Heart left ventricle (tissue), 16 donors: ENCODE measurements at places on chromosomes 11 and 22.
A peak's percentile ranks its signal among the peaks of the same experiment; 100 is the strongest.

DNA sequence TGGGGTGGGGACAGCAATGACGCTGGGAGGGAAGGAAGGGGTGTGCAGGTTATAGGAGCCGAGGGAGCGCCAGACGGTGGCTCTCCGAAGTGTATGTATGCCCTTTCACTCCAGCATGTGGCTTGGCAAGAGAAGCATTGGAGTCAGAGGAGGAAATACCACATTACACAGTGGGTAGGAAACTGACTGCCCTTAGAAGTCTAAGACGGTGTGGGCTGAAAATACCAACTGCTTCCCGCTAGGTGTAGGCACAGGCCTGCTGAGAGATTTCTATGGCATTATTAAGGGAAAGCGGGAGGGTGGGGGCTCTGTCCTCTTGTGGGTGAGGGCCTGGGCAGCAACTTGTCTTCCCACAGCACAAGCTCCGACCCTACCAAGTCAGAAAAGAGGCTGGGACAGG, 44.7 kb downstream of the CACNG2 start:
- no peak for DNase-seq

GRCh38 chr11:62850911-62851806, 11.8 kb upstream of the WDR74 start:
- no peak for DNase-seq

GRCh38 chr11:108112057-108112456, 9.3 kb upstream of the ACAT1 start:
- no peak for DNase-seq

GRCh38 chr22:32271389-32271788, 16.2 kb upstream of the SLC5A4 start:
- DNase-seq: no peak

- no peak for DNase-seq
Observed at GRCh38 chr11:88538098-88538497, 200.6 kb upstream of the CTSC start.

DNA sequence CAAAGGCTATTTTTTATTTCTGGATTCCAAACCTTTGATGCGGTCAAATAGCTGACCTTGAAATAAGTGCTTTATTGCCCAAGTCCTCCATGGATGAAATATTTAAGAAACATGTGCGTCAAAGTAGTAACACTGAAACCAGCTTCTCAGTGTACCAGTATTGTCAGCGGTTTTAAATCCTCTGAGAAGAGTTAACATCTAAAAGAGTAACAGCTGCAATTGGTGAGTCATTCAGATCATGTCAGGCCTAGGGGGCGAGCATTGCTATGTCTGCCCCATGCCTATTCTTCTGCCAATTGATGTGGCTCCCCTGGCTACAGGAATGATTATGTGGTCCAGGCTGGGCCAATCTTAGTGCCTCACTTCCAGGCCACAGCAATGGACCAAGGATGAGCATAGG, 263.3 kb upstream of the SORL1-AS1 start:
- no peak for DNase-seq

GRCh38 chr11:45053736-45054446, 92.5 kb upstream of the PRDM11 start:
- no peak for DNase-seq

- no peak for DNase-seq
Observed at GRCh38 chr11:14029440-14029839, 66.9 kb downstream of the SPON1 start.

DNA sequence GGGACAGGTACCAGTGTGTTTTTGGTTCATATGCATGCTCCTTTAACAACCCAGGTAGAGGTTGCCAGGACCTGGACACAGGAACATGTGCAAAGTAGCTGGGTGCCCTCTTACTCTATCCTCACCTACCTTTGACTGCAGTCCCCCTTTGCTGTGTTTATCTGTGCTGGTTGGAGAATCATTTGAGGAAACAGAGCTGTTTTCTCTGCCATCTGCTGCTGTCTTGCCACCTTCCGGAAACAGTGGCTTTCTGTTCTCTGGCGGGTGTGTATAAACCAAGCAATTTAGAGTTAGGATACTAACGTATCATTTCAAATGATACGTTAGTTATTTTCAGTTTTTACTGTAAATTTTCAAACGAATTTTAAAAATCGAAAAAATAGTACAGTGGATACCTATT, 171.9 kb upstream of the TTC12 start:
- DNase-seq: no peak

GRCh38 chr22:17130199-17130598, 9.0 kb upstream of the TMEM121B start:
- no peak for DNase-seq

DNA sequence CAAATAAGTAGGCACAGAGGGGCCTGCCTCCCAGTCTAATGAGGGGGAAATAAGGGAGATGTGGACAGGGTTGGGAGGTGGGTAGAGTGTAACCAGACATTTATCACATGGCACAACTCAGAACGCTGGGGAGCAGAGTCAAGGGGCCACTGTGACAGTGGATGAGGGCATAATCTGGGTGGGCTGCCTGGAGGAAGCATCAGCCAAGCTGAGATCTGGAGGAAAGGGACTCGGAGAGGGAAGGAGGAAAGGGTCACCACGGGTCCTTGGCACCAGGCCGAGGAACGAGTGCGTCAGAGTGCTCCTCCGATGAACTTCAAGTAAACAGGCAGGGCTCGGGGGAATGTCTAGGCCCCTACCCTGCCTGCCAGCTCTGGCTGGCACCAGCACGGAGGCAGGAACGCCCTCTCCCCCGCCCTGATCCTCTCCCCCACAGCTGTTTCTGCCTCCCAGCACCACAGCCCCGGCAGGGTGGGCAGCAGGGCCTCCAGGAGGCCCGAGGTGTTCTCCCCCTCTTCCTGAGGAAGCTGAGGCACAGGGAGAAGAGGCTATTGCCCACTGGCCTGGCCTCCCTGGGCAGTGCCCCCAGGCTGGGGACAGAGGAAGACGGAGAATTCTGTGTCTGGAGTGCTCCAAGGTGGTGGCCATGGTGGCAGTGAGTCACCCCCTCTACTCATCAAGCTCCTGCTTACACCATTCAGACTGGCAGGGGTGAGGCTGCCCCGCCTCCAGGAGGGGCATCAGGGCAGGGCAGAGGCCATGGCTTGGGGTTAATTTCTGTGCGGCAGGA, 4.2 kb downstream of the ALDH3B1 start:
- DNase-seq: no peak

GRCh38 chr11:96151501-96151900, 191.5 kb downstream of the MAML2 start:
- DNase-seq: no peak

- no peak for DNase-seq
Observed at GRCh38 chr22:23058063-23058462, 12.3 kb upstream of the GNAZ start.

DNA sequence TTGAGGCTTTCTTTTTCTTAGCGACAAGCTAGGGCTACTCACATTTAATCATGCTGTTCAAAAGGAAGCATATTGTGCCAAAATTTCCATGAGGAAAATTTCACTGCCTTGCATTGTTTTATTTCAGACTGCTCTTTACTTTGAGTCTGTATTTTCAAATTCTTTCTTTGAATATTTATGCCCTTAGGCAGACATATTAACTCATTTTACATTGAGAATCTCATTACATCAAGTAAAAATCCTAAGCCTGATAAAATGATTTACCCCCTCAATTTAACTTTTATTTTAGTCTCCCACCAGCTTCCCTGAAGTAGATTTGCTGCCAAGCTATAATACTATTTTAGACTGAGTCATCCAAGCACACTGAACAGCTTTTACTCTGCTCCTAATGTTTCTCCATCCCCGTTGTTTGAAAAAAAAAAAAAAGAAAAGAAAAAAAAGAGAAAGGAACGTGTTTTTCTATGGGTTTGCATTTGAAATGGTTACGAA, 189.3 kb upstream of the MTMR2 start:
- no peak for DNase-seq

GRCh38 chr11:46378811-46379481, 2.5 kb upstream of the MDK start:
- DNase-seq: no peak

DNA sequence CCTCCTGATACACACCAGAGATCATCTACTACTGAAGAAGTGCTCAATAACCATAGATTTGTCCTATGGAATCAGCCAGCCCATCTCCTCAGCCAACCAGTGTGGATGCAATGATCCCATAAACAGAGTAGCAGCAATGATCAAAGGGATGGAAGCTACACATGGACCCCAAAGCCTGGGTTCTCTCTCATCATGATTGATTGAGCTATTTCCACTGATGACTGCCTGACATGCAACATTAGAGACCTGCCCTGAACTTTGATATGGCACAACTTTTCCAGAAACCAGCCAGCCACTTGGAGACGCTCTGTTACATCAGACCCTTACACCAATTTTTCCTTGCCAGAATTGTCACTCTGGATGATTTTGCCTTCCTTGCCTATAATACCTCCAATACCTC, 471.6 kb downstream of the BUD13 start:
- DNase-seq: no peak

GRCh38 chr11:10898003-10898762, 40.3 kb upstream of the ZBED5 start:
- DNase-seq: no peak

DNA sequence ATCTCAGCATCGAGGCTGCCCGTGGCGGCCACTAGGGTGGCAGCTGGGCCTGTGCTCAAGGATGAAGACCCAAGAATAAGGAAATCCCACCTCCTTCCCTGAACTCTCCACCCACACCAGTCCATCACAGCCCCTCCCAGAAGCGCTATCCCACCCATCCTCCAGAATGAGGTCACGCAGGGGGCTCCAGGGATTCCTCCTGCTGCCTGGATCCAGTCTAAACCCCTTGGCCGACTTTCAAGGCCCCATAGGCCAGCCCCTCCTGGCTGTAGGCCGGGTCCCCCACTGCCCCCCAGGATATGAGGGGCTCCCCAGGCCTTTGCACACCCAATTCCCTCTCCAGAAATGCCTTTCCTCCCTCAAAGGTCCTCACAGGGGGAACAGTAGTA, 19.0 kb upstream of the SCGB1A1 start:
- no peak for DNase-seq

- no peak for DNase-seq
Observed at GRCh38 chr22:43006016-43006505, 8.9 kb downstream of the PACSIN2 start.

DNA sequence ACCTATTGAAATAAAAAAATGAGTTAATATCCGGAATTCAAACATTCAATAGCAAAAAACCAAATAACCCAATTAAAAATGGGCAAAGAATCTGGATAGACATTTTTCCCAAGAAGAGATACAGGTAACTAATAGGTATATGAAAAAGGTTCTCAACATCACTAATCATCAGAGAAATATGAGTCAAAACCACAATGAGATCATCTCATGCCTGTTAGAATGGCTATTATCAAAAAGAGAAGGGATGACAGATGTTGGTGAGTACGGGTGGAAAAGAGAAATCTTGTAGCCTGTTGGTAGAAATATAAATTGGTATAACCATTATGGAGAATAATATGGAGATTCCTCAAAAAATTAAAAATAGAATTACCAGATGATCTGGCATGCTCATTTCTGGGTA, 26.9 kb upstream of the OR6M1 start:
- DNase-seq: no peak

DNA sequence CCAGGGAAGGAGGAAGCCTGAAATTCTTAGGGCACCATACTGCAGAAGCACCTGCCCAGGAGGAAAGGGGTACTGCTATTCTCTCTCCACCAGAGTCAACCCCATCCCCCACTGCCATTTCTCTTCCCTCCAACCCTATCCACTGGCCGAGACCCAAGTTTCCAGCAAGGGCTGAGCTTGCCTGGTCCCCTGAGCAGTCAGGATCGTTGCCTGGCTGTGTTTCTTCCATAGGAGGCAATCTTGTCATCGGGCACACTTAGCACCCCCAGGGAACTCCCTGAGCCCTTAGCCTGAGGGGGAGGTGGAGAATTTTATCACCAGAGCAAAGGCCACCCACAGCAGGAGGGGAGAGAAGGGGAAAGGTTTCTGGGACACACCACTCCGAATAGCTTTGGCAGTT, 115.8 kb upstream of the NECTIN1 start:
- peak; percentile 89 for DNase-seq

DNA sequence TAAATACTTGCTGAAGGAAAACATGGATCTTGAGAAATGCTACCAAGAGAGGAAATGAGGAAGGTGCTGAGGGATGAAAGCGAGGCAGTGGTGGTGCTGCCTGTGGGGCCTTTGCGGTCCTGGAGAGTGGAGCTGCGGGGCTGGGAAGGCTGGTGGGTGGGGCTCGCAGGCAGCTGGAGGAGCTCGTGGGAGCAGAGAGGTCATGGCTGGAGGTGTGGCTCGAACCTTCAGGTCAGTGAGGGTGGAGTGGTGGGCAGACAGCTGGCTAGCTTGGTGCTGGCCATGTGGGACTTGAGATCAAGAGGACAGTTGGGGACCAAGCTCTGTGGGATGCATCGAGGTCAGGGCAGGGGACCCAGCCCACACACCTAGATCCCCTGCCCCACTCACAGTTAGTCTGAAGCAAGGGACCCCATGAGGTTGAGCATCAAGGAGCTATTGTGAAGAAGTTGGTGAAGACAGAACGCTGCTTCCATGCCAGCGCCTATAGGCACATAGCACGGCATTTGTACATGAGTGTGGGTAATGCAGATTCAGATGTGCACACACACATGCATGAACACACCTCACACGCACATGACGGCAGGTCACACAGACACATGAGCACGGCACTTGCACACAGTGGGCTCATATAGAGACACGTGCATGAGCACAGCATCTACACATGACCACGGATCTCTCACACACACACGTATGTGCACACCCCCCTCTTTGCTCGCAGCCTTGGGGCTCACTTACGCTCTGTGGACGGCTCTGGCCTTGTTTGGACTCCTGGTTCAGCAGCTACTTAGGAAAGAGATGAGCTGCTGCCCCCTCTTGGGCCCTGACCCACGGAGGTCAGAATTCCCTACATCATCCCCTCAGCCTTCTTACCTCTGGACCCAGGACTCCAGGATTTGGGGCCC, 30.4 kb downstream of the SHANK3 start:
- DNase-seq: no peak

DNA sequence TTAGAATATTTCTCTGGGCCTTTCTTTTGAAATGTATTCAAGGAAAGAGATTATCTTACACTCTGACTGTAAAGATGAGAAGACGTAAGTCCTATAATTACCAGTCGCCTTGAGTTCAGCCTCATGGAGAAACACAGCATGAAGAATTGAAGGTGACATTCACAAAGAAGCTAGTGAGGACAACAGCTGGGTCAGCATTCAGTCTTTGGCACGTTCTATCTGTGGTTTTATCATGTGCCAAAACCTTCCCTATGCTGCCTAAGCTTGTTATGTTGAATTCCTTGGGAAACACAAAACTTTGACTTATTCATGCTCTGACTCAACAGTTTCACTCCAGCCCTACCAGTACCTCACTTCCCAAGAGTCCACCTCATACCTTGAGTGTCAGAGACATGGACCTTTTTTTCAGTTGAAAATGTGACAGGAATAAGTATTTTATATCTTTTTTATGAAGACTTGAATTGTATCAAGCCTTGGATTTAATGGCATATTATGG, 198.8 kb upstream of the KIRREL3 start:
- no peak for DNase-seq

DNA sequence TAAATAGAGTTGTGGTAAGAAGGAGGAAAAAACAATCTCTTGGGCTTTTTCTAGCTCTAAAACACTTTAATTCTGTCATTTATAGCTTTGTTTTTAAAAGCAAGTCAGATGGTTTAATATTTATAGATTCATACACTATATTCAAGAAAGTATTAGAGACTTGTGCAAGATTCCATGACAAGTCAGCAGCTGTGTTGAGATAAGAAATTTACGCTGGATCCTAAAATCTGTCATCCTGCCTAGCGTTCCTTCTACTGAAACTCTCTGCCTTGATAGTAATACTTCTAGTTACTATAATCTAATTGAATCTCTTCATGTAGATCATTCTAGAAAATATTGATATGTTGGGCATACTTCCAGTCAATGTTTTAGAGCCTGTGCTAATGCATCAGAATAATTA, 721.8 kb downstream of the CNTN5 start:
- DNase-seq: no peak
